WERI-Rb-1 (cell line): ENCODE measurements at places on chromosomes 6 and 20.

GRCh38 chr6:37600312-37600916 lies 97.3 kb downstream of the MDGA1 start:
- DNase-seq, result no peak

- DNase-seq, result no peak
These were observed 12.4 kb downstream of the ADGRF5 start for GRCh38 chr6:46909371-46909770.

- DNase-seq, result no peak
These were observed 78.7 kb downstream of the TMEM170B start for GRCh38 chr6:11616200-11616611.

DNA sequence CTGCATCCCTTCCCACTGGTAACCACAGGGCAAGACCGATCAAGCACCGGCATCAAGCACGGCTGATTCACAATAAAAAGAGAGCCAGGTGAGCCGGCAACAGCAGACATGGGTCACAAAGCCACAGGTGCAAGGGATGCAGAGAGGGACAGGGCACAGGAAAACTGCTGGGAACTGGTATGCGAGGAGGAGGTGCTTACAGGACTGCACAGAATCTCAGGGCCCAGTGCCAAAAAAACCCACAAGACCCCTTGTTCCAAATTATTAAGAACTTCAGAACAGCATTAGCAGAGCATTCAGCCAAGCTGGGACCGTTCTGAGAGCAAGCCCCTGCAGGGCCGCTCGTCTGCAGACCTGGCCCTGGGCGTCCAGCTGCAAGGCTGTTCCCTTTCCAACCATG lies 35.4 kb downstream of the BFSP1 start:
- no peak for DNase-seq

DNA sequence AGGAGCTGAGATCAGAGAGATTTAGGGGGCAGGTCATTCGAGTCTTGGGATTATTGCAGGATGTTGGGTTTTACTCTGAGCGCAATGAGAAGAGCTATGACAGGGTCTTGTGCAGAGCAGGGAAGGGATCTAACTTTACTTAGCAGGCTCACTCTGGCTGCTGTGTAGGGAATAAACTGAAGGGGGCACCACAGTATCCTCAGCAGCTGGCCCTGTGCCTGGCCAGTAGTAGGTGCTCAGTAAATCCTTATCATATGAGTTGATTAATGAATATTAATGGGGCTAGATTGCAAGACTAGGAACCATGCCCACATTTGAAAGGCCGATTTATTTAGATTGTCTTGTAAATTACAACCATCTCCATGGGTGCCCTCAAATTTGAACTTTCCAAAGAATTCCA lies 4.6 kb upstream of the MDGA1 start:
- no peak for DNase-seq

GRCh38 chr20:22470620-22471026 lies 113.7 kb downstream of the FOXA2 start:
- DNase-seq, result no peak

DNA sequence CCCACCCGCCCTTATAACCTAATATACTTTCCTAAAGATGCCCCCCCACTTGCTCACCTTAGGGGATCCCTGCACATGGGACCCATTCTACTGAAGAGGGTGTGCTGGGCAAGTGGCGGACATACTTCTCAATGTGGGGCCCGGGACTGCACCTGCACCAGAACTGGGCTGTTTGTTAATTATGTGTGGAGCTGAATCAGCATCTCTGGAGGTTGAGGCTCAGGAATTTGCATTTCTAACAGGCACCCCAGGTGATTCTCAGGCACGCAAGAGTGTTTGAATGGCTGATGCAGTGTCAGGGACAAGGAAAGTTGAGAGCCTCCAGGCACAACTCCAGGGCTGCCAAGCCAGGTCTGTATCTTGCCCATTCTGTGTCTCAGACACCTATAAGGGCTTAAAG lies 8.9 kb upstream of the PTPRT start:
- DNase-seq, result no peak

GRCh38 chr6:3643921-3644738 lies 107.4 kb downstream of the PXDC1 start:
- DNase-seq, result no peak

- DNase-seq, result no peak
These were observed 16.1 kb upstream of the HINT3 start for GRCh38 chr6:125940247-125941041.

GRCh38 chr20:16043931-16044330 lies 529.3 kb downstream of the KIF16B start:
- no peak for DNase-seq

GRCh38 chr6:159968295-159969203 lies at the start of gene IGF2R:
Gene IGF2R, plus strand, starts transcription at chr6:159969082. Its CDS starts 165 bp downstream, at chr6:159969247.
- DNase-seq, result peak; percentile 93

DNA sequence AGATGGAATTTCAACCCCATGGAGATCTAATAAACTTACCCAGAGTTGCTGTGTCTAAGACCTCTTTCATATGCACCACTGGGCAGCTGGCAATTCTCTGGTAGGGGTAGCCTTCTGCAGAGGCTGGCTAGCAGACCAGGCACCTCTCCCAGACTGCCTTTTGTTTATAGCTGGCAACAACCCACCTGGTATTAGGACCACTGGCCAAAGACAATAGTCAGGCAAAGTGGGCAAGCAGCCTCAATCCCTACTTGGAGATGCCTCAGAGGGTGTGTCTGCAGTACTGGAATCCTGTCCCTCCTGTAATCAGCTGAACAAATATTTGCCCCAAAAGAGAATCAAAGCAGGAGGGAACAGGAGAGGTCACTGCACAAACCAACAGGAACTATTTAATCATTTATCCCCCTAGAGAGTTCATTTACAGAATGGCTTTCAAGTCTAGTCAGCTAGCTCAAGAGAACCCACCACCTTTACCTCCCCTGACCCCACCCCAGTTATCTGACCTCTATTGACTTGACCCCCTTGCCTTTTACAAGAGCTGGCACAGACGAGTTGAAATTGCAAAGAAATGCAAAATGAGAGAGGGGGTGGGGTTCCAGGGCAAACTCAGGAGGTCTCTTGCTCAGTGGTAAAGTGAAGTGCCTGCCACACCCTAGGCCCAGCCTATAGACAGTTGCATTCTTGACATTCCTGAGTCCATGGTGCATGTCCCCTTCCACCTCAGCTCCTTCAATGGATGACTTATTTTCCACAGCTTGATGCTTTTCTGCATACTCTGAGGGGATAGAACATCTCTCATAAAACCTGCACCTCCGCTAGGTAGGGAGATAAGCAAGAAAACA lies 2.8 kb downstream of the BCL2L1 start:
- no peak for DNase-seq

DNA sequence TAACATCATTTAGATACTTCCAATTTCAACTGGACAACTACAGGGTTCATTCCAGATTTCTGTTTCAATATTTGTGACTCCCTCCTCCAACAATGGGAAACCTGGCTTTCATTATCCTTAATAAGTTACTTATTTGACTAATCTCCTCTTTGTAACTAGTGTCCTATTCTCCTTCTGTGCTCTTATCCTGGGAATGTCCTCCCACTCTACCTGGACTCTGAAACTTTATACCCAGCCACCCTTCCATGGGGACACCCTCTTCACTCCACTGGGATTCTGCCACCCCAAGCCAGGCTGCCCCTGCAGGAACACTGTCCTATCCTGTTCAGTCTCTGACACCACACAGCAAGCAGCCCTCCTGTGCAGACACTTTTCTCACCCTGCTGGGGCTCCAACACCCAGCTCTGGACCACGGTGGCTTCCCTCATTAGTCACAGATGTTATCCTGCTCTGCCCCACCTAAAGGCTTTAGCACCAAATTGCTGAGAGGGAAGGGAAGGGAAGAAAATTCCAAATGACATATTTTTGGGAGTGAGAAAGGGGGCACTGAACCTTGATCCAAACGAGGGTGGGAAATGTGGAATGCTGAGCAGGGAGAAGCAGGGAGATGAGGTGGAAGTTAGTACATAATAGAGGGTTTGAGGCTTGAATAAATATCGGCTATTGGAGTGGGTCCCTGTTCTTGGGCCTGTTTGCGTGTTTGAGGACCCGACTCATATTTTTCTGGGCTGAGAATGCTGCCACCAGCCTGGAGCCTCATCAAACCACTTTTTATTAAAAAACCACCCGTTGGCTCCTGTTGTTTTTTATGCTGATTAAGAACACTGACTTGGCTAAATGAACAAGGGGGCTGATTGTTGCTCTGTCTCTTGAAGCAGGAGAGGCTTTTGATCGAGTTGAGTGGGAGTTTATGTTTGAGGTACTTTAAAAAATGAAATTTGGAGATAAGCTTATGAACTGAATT lies 54.0 kb upstream of the AKIRIN2 start:
- no peak for DNase-seq

- no peak for DNase-seq
These were observed 143.1 kb downstream of the CEP57L1 start for GRCh38 chr6:109238396-109238795.
